ENCODE measurements at places on chromosomes 11 and 22. TPM values are rescaled to one million over a fixed set of nuclear protein-coding genes. Genes with fewer than 3 reads are reported as not detected.

The HBE1 gene
- total RNA-seq, result 0.29 TPM

The AQP11 gene
- total RNA-seq, result 2.7 TPM

The RAB39A gene
- 0.66 TPM for total RNA-seq

The SHANK3 gene
- total RNA-seq, result 3.0 TPM

The DUSP8 gene
- total RNA-seq, result 2.5 TPM

The CCDC81 gene
- 0.18 TPM for total RNA-seq

The LARGE1 gene
- 5.9 TPM for total RNA-seq

The NRIP3 gene
- total RNA-seq, result 0.81 TPM

The FXYD6 gene
- 0.21 TPM for total RNA-seq

The CCND1 gene
- total RNA-seq, result 188 TPM

The NRGN gene
- total RNA-seq, result 10.5 TPM

The CCDC73 gene
- total RNA-seq, result not detected

The PKP3 gene
- 39.9 TPM for total RNA-seq

The CDHR5 gene
- not detected for total RNA-seq

The SULT4A1 gene
- total RNA-seq, result not detected

The MGAT3 gene
- 0.47 TPM for total RNA-seq

The WNT11 gene
- total RNA-seq, result 1.4 TPM

The KCTD14 gene
- total RNA-seq, result 1.8 TPM

The C11orf21 gene
- total RNA-seq, result not detected

The VWCE gene
- 0.48 TPM for total RNA-seq

The NLRP14 gene
- total RNA-seq, result not detected

The KRTAP5-7 gene
- total RNA-seq, result not detected

The CCS gene
- 27.2 TPM for total RNA-seq

The NRXN2 gene
- total RNA-seq, result 0.23 TPM

The PIWIL4 gene
- total RNA-seq, result 0.07 TPM

The CXCR5 gene
- total RNA-seq, result 0.08 TPM

The DEUP1 gene
- total RNA-seq, result not detected

The KRTAP5-10 gene
- not detected for total RNA-seq

The MYO7A gene
- total RNA-seq, result 1.2 TPM

All from A549 treated with CORT108297 at 1 μM for 4 hours (cell line).